Upper lobe of left lung (tissue), 6 donors: ENCODE measurements at places on chromosomes 4 and X.

DNA sequence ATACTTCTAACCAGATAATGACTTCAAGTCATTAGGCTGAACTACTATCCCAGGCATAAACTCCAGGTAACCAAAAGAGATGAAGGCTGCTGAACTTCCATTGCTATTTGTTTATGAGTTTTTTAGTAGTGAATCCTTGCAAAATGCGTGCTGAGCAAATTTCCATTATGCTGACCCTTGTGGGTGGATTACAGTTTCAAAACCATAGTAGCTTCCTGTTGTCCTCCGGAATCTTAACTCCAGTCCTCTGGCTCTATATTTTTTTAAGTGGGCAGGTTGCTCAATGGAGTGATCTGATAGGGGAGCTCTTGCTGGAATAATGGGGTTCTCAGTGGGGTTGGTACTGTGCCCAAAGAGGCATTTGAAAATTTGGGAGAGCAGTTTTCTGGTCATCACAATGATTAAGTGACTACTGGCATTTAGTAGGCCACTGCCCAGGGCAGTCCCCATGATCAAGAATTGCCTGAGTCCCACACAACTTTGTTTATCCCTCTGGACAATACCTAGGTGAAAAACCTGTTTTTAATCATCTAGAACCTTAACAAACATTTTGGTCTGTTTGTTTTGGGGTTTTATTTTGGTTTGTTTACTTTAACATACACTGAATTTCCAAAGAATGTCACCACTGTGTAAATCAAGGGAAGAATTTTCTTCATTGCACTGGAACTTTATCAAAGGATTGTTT is 302.3 kb upstream of the GATB start:
- DNase-seq, result no peak

DNA sequence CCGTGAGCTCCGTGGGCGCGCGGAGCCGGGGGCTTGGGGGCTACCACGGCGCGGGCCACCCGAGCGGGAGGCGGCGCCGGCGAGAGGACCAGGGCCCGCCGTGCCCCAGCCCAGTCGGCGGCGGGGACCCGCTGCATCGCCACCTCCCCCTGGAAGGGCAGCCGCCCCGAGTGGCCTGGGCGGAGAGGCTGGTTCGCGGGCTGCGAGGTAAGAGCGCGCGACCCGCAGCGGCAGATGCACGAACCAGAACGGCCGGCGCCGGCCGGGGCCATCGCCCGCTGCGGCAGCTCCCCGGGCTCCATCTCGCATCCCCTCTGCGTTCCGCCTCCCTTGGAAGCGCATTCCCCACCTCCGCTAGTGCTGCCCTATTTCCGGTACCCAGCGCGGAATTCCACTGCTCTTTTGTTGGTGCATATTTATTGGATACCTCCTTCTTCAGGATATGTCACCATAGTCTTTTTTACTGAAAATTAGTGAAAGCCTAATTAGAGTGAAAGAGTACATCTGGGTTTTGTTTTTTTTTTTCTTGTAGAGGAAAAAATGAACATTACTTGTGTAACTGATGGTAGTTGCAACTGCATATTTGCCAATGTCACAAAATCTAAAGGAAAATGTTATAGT is 797 bp downstream of the PKD2 start:
- no peak for DNase-seq

DNA sequence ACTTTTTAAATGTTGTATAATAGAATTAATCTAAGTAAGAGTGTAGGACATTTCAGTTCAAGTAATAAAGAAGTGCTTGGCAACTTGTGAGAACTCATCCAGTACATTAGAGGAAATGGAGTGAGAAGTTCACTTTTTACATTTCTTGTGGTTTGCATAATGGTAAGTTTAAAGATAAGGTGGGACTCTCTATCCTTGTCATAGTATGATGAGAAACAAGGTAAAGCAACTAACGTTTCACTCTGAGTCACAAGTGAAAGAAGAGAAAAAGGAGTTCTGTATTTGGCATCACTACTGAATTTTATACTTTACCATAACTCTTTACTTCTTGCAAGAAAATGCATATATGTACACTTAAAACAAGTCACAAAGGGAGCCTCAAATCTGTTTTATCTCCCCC is 219.4 kb downstream of the SLC4A4 start:
- DNase-seq, result no peak

DNA sequence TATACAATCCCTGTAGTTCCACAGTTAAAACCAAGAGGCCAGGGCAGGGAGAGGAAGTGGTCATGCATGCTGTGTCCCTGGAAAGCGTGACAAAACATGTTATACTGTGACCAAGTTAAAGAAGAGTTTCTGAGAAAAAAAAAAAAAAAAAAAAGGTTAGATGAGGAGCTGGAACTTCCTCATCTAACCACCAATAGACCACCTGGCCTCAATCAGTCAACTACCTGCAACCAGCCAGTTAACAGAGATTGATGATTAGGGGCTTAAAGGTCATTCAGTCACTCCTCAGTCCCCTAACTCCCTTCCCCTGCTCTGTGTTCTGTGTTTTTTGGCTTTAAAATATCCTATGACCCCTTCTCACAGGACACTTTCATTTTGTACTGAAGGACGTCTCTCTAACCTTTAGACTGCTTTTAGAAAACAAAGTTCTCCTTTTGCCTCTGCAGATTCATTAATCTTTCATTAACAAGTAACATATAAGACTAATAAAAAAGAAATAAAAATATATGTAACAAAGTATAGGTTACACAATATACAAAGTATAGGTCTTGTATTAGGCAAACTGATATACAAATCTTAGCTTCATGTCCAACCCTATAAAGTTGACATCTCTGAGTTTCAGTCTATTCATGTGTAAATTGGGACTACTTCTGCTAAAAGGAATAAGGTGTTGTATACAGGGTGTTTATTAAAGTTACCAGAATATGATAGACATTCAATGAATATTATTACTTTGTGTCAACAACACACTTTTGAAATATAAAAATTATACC is 179.1 kb upstream of the NDST4 start:
- no peak for DNase-seq

DNA sequence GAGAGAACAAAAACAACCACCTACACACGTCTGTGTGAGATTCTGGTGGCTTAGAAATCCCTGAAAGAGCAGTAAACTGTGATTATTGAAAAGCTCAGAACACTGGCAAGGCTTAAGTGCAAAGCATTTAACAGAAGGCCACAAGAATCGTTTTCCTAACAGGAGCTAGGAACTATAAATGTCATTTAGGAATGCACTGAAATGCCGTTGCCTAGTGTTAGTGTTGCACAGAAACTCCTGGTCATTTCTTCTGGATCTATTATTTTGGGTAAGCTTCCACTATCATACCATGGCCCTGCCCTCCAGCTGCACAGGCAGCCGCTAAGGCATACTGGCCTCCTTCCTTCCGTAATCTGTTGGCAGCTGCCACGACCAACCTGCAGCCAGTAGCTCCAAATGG is 923.2 kb downstream of the NLGN4X start:
- DNase-seq, result no peak

DNA sequence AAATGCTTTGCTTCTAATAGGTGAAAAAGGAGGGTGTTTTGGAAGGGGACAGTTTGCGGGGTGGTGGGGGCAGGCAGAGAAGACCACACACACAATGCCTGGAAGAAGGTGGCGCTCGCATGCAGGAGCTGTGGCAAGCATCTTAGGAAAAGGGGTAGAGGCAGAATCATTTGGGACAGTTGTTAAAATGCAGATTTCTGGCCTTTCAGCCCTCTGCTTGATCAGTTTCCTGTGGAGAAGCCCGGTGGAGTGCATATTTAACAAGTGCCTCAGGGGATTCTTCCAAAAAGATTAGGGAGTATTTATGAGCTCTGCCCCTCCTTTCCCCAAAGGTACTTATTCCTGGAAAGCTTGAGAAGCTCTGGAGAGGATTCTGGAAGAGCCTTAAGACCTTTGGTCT is 4.8 kb downstream of the NOCT start:
- DNase-seq, result no peak

DNA sequence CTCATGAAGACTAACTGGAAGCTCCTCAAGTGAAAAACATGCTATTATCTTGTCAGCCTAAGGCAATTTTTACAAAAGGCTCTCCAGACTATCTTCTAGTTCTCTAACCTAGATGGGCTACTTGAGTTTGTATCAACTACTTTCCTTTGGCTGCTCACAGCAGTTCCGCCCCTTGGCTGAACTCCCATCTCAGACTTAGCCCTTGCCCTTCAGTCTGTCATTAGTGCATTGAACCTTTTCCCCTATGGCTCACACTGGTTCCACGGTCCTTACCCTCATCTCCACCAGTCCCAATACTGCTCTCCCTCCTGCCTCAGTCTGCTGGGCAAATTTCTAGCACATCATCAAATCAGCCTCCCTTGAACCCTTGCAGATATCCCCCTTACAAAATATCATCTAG is 362.3 kb downstream of the PPP1R2C start:
- no peak for DNase-seq

DNA sequence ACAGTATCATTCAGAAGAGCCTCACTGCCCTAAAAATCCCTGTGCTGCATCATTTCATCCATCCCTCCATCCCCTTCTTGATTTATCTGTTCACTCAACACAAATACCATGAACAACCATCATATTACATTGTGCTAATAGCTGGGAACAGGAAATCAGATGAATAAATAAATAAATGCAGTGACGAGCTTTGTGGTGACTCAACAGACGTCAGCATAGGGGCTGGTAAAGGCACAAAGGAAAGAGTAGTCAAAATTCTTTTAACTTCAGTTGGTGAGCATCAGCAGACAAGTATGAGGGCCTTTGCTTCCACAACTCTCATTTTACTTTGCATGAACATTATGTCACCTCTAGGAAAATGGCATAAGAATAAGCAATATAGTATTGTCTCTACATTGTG is 65.5 kb downstream of the EDNRA start:
- no peak for DNase-seq

- DNase-seq, result no peak
These were observed 133.0 kb upstream of the RASGEF1B start for GRCh38 chr4:81604683-81605218.

DNA sequence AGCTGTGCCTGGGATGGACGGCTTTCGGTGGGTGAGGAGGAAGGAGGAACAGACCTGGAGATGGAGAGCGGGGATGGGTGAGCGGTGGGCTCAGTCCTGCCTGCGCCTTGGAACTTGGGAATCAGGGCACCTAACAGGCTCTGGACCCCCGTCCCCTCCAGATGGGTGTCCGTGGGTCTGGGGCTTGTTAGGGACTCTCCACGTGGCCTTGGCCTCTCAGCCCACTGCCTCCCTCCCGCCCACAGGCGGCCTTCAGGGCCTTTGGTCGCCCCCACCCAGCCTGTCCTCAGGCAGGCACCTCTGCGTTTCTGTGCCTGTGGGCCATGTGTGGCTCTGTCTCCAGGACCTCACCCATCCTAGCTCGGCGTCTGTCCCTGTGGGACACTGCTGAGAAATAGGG is 29.0 kb downstream of the TRMT44 start:
- peak; percentile 57 for DNase-seq

DNA sequence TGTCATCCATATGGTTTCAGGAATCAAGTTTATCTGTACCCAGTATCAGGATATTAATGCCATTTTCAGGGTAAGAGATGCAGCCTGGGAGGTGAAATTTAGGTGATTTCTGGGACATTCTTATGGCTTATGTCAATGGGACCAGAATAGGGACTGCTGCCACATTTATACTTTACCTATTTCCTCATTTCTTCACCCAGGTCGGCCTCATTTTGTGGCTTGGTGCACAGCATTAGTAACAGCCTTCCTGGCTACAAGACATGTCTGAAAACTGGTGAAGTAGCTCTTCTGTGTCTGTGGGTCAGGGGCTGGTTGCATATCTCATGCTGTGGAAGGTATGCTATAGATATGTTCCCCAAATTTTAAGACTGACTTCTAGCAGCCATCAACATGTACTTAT is 284.8 kb downstream of the AFF2 start:
- DNase-seq, result no peak

GRCh38 chr4:15002659-15003400 is 549 bp downstream of the CPEB2 start:
- DNase-seq, result peak; percentile 79

DNA sequence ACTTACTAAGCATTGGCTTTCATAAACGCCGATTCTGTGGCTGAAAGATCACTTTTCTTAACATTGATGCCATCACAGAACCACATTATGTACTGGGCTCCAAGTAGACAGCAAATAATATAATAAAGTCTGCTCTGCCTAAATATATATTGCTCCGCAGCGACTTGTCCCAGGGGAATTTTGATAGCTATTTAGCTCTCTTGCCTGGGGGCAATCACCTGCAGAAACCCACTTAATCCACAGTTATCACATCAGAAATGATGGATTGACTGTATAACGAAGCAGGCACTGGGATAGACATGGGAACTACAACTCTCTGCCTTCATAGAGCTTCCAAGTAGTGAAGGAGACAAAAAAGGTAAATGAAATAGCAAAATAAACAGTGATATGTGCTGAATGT is 48.0 kb upstream of the MYOZ2 start:
- DNase-seq, result no peak

DNA sequence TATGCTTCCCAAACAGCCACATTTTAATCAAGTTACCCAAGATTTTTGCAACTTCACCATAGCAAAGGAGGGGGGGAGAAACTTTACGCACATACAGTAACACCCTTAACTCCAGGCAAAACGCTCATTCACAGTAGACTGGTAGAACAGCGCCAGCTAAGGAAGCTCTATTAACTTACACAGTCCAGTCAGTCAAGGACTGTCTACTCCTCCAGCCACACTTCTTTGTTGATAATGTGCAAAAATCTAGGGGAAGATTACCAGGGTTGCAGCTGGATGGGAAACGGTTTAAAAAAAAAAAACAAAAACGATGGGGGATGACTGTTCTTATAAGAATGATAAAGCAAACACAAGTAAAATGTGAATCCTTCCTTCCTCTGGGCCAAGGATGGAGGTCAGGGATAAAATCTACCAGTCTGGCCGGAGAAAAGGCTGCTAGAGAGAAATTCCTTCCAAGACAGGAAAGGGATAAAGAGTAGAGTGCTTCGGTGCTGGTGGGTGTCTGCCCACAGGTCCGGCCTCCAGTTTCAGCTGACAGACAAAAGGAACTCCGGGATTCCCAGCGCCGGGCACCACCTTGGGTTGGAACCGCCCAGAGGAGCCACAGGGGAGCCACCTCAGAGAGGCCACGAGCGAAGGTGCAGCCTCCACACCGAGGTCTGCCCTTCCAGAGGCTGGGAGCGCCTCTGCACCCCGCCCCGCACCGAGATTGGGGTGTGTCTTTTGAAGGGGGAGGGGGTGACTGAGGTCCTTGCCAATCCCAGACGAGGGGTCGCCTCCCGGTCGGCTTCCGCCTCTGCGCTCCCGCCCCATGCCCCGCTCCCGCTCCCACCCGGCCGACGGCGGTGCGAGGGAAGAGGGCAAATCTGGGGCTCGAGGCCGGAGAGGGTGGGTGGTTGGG is 811 bp downstream of the ANKRD50 start:
- DNase-seq, result peak; percentile 74

DNA sequence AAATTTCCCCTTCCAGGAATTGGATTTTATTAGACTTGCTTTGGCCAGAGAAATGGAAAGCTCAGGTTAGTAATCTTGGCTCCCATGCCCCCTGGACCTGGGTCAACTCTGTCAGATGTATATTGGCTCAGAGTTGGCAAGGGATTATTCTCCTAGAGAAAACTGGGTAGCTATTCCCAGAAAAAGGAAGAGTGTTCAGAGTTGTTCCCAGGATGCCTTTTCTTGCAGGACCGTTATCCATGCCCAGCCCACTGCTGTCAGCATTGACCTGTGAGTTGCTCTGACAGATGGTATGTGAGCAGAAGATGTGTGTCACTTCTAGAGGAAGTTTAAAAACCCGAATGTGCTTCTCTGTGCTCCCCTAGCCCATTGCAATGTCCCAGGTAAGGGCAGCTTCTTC is 509.9 kb upstream of the ZFP42 start:
- DNase-seq, result no peak

- DNase-seq, result no peak
These were observed 44.3 kb downstream of the IL21 start for GRCh38 chr4:122576261-122577188.
